ENCODE measurements at places on chromosomes 5 and 9.

- DNase-seq: no peak
Measured at GRCh38 chr9:86695910-86696424, 251.3 kb downstream of the GAS1 start.

DNA sequence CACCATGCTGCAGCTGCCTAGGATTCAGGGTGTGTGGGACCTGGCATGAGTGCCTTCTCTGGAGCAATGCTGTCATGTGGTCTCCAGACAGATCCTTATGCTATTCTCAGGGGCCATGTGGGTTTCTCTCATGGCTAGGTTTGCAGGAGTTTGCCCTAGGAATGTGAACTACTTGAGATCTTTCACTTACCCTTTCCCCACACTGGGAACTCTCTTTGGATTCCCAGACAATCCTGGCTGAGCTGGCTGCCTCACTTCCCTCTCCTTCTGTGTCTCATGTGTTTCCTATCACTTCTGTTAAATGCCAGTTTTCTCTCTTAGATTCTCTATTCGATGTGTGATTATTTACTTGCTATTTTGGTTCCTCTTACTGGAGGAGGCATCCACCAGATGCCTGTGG is 270.2 kb upstream of the RASA1 start:
- no peak for DNase-seq

DNA sequence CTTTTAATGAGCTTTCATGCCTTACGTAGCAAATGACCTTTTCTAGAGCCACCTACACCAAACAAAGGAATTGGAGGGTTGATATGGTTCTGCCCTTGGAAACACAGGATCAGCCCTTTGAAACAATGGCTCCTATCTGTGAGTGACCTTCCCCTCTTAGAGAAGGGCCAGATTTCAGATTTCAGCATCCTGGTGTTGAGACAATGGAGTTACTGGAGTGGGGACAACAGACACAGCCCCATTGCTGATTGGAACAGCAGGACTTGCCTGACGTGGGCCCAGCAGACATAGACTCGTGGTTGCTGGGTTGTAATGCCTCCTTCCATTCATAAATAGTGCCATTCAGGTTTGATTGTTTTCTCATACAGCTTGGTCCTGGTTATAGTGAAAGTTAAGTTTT is 96.0 kb downstream of the GALNT10 start:
- no peak for DNase-seq

DNA sequence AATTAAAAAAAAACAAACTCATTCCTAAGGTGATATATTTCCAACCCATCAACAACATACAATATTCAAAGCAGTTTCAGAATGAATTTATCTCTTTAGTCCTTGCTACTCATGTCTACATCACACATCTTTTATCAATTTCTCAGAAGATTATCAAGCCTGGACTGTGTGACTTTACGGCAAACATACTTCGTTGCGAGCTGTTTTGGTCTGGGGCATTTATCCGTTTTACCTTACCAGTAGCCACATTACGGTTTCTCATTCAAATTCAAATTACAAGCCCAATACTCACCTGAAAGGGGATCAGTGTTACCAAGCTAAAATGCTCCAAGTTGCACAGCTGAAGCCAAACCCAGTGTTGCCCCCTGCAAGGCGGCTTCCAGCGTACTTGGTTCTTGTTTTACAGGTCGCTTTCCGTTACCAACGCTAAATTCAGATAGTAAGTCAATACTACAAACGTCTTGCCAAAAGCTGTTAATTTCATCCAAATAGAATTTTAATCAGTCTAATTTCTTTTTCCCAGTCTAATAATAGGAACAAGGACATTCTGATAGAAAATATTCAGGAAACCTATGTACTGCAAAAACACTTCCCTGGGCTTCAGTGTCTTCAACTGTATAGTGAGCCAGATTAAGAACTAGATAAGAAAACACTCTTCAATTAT is 1.8 kb downstream of the HNRNPH1 start:
- DNase-seq: no peak

DNA sequence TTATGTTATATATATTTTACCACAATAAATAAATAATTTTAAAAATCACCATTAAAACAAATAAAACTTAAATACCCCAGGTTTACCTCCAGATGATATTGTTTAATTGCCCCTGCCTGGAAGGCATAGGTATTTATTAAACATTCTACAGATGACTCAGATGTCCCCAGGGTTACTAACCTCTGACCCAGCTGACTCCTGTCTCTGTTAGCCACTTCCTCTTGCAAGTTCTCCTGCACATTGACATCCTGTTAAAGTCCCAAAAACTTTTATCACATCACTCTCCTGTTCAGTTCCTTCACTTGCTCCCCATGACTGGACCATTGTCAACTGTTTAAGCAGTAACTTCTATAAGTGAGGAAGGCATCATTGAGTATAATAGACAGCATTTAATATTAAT is 37.0 kb upstream of the RAB3C start:
- DNase-seq: no peak
